Caki2 (cell line): ENCODE measurements at places on chromosomes 6 and 20.

DNA sequence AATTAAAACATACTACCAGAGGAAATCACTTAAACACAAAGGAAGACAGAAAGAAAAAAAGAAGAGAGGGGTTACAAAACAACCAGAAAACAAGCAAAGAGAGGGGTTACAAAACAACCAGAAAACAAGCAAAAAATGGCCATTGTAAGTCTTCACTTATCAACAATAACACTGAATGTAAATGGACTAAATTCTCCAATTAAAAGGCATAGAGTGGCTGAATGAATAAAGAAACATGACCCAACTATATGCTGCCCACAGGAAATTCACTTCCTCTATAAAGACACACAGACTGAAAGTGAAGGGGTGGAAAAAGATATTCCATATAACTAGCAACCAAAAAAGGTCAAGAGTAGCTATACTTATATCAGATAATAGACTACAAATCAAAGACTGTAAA, 180.0 kb downstream of the WDR27 start:
- DNase-seq = no peak

GRCh38 chr6:5521322-5521721, 260.0 kb downstream of the FARS2 start:
- DNase-seq = no peak

DNA sequence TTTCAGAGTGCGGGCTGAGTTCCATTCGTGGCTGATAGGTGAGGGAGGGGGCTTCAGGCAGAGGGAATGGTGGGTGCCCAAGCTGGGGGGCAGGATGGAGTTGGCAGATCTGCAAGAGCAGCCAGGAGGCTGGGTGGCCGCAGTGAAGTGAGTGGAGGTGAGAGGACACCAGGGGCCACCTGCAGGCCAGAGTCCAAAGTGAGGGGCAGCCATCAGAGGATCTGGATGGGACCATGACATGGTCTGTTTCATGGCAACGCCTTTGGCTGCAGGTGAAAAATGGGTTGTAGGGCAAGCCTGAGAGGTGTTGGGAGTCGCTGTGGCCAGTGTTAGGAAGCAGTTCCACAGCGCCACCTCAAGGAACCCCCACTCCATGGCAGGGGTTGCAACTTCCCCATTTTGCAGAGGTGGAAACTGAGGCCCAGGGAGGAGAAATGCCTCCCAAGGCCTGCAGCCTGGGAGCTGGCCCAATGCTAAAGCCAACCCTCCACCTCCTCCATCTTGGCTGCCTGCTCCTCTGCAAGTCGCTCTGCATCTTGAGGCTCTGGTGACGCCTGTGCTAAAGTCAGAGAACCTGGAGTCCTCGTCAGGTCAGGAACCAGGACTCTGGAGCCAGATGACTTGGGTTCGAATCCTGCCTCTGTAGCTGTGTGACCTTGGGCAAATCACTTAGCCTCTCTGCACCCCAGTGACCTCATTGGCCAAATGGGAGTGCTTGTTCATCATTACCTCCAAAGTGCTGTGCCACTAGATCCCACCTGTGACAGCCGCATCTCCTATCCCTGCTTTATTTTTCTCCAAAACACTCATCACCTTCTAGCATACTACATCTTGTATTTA, 153.8 kb downstream of the CEBPB start:
- DNase-seq = no peak

- no peak for DNase-seq
Measured at GRCh38 chr6:135257631-135258405, 76.7 kb downstream of the MYB start.

- no peak for DNase-seq
Measured at GRCh38 chr20:38197217-38197616, 32.1 kb upstream of the TGM2 start.

DNA sequence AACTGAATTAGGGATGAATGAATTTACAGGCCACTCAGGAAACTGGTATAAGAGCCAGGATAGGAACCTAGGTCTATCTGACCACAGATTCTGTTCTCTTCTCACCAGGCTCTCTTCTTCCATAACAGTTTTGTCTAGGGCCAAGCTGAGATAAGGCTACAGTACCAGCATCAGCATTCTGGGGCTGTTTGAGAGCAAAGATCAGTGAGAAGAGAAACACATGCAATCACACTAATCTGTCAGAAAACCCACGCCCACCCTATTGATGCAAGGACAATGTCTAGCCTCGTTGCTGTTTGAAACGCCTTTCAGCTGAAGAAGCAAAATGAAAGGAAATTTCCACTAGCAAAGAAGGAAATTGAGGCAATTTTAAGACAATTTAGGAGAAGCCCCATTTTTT, 137.7 kb downstream of the LCA5 start:
- DNase-seq = no peak

GRCh38 chr6:123997223-123997622, 193.6 kb downstream of the NKAIN2 start:
- DNase-seq = no peak

DNA sequence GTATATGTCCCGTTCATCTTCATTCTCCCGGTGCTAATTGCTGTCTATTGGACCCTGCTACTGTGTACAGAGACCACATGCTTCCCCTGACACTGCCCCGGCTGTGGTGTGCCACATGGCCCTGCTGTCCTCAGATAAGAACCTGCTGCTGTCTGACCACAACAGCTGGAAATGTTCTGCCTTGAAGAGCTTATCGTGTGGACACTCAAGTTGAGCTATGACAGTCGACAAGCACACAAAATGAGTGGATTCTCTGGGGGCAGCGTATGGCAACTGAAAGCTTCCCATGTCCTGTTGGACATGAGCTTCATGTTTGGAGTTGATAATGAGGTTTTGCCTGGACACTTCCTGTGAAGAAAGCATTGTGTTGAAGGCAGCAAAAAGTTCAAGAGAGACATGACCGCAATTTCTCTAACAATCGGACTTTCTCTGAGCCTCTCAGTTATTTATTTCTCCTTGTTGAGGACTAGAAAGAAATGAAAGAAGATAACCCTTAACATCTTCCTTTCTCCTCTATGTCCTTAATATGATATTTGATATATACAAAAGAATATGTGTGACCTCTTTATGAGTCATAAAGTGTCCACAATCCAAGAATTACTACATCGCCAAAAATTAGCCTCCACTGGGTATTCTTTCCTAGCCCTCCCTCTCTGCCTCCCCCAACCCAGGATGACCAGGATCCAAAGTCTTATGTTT, 187.1 kb upstream of the TCF21 start:
- DNase-seq = no peak

- peak; percentile 30 for DNase-seq
Measured at GRCh38 chr6:44730771-44731391, 343.4 kb downstream of the CDC5L start.

DNA sequence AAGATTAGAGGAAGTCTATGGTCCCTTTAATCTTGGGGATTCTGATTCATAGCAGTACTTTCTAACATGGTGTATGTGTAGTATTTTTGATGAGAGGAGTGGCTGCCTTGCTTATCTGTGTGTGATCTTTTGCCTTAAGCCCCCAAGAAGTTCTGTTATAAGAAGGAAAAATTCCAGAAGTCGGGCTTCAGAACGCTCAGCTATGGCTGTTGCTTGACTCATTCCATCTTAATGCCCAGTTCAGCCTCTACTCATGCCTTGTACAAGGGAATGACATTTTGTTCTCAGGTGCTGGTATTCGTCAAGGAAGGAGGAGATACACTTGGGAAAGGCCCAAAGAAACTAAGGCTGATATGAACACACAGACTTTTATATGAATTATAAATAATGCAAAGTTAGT, 713.0 kb upstream of the MARCKS start:
- DNase-seq = no peak

DNA sequence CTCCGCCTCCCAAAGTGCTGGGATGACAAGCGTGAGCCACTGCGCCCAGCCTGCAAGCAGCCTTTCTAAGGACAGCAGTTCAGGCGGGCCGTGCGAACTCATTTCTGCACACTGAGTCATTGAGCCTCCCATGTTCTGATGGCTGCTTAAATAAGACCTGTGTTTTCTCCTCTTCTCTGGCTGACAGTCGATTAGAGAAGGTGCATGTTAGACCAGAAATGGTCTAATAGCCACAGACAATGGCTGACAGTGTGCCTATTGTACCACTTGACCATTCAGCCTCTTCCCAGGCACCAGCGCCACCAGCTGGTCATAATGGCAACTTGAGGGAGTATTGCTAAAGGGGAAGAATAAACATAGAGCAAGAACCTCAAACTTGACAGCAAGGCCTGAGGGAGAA, 6.2 kb downstream of the CST11 start:
- DNase-seq = peak; percentile 71
